Large intestine (tissue), 12 donors: ENCODE measurements at places on chromosomes 4 and X. TPM values are rescaled to one million over a fixed set of nuclear protein-coding genes. Genes with fewer than 3 reads are reported as not detected.
A peak's percentile ranks its signal among the peaks of the same experiment; 100 is the strongest.

DNA sequence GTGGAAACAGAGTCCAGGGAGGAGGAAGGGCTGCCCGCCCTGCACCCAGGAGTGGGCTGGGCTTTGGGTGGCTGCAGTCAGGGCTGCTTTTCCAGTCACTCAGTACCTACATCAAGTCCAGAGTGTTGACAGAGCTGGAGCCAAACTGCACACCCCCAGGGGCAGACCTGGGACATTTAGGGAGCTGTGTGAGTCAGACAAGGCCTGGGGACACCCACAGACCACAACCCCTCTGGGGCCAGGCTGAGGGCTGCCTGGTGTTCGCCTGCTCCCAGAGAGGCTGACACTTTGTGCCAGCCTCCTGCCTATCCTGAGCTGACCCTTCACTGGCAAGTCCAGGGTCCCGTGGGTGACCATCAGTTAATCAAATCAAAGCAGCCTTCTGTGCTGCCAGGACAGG is 240.0 kb downstream of the BCOR start:
- no peak overlapping the region for H3K4me3 ChIP-seq
- no peaks in the 10 kb centered on the region for H3K36me3 ChIP-seq
- no peak overlapping the region for H3K27ac ChIP-seq
- no peaks in the 10 kb centered on the region for H3K27me3 ChIP-seq
- no peaks in the 10 kb centered on the region for H3K4me1 ChIP-seq

Gene TMPRSS11F
- polyA plus RNA-seq: not detected

DNA sequence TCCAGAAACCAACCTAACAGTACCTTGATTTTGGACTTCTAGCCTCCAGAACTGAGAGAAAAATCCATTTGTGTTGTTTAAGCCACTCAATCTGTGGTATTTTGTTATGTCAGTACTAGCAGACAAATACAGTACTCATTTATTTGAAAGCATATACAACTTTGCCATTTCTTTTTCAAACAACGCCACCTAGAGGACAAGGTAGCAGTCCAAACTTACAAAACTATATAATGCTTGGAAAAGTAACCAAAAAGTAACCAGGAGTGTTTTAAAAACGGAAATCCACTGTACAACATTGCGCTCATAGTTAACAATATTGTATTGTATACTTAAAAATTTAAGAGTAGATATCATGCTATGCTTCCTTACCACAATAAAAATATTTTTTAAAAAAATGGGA is 37.0 kb upstream of the FGF13 start:
- no peak overlapping the region for H3K27ac ChIP-seq
- no peaks in the 10 kb centered on the region for H3K27me3 ChIP-seq
- no peaks in the 10 kb centered on the region for H3K36me3 ChIP-seq
- no peak overlapping the region for H3K4me3 ChIP-seq
- DNase-seq: no peak

DNA sequence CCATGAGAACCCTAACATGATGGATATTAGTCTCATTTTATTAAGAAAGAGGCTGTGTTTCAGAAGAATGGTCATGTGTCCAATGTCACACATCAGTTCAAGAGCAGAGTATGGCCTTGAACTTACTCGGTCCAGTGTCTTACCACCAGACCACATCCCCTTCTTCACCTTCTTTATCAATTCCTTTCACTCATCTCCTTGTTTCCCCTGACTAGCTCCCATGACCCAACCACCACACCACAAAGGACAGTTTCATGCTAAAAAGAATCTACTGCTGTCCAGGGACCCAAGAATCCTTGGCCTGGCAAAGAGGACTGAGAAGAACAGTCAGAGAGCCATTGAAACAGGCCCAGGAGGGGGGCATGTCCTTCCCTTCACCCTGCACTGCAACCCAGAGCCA is 33.6 kb upstream of the MSN start:
- H3K4me3 ChIP-seq: no peak overlapping the region
- H3K36me3 ChIP-seq: no peaks in the 10 kb centered on the region
- no peaks in the 10 kb centered on the region for H3K4me1 ChIP-seq
- no peak overlapping the region for H3K27ac ChIP-seq
- H3K27me3 ChIP-seq: no peaks in the 10 kb centered on the region

Gene USP17L10
- not detected for polyA plus RNA-seq

- no peak overlapping the region for H3K27ac ChIP-seq
- DNase-seq: peak; percentile 2
- no peaks in the 10 kb centered on the region for H3K4me1 ChIP-seq
These were observed 141.1 kb upstream of the WDFY3 start for GRCh38 chr4:85107553-85107952.

Gene SUPT20HL1
- 0.10 TPM for polyA plus RNA-seq

DNA sequence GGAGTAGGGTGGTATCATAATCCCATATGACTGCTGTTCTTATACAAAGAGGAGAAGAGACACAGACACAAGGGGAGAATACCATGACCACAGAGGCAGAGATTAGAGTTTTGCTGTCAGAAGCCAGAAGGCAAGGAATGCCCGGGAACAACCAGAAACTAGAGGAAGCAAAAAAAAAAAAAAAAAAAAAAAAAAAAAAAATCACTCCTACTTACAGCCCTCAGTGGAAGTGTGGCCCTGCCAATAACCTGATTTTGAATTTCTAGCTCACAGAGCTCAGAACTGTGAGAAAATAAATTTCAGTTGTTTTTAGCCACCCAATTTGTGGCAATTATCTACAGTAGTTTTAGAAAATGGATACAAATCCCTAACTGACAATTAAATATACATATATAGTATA is 30.4 kb upstream of the UBE2NL start:
- no peaks in the 10 kb centered on the region for H3K36me3 ChIP-seq
- no peak for DNase-seq
- no peaks in the 10 kb centered on the region for H3K4me1 ChIP-seq
- no peaks in the 10 kb centered on the region for H3K27me3 ChIP-seq

DNA sequence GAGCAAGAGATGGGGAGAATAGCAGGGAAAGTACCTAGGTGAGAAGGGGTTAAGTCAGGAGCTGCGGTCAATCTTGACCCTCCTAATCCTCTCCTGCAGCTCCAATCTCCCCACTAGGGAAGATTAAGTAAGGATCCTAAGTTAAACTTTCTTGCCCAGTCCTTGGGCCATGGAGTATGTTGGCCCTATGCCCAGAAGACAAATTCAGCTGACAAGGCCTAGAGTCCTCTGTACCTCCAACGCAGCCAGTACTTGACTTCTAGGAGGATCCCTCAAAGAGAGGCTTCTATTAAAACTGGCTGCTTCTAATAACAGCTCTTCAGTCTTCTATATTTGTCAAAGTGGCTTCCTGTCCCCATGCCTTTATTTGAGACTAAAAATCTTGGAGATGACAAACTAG is 1.4 kb downstream of the CLDN2 start:
- H3K4me1 ChIP-seq: peaks cover 8% of the 10 kb centered on the region
- no peaks in the 10 kb centered on the region for H3K27me3 ChIP-seq
- H3K4me3 ChIP-seq: no peak overlapping the region
- no peak for DNase-seq

DNA sequence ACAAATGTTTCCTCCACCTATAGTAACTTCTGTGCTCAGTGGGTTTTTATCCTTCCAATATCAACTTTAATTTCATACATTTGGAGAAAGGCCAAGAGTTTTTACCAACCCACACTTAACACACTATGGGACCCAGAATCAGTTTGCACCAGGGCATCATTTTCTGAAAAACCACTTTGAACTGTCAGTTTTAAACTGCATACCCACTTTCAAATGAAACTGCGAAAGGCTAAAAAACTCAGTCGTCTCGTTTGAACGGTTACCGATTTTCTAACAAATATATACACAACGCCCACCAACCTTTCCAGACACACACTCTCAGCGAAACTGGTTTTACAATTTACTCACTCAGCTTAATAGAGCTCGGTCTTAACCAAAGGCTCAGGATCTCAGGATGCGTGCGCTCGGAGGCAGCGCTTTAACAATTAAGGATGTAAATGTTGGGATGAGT is 376 bp downstream of the ABCG2 start:
- peak overlapping the region; percentile 51 for H3K4me3 ChIP-seq
- no peaks in the 10 kb centered on the region for H3K27me3 ChIP-seq
- DNase-seq: peak; percentile 31
- H3K4me1 ChIP-seq: peaks cover 2% of the 10 kb centered on the region
- H3K36me3 ChIP-seq: no peaks in the 10 kb centered on the region
- peak overlapping the region; percentile 29 for H3K27ac ChIP-seq

Gene ITGB1BP2
- polyA plus RNA-seq: 3.3 TPM

Gene LNX1
- 10.8 TPM for polyA plus RNA-seq

Gene PNPLA4
- 16.1 TPM for polyA plus RNA-seq

GRCh38 chrX:40866893-40867292 is 131.6 kb upstream of the MED14 start:
- no peak overlapping the region for H3K27ac ChIP-seq
- peaks cover 5% of the 10 kb centered on the region for H3K4me1 ChIP-seq
- no peaks in the 10 kb centered on the region for H3K36me3 ChIP-seq

Gene EPGN
- 0.12 TPM for polyA plus RNA-seq

Gene EGFL6
- polyA plus RNA-seq: 7.3 TPM

DNA sequence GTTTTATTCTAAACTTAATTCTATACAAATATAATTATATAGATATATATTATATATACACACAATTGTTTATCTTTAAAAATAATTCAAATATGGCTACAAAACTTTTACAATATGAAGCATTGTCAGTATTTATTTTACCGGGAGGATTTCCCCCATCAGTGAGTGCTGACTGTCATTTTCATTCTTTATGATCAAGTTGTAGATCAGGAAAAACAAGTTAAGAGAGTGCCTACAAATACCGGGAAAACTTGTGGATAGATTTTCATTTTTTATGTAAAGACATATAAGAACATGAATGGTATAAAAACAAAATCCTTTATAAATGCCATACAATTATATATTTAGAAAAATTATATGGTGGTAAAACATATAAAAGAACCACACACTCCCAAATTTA is 37.8 kb downstream of the CLCN3 start:
- H3K27ac ChIP-seq: peak overlapping the region; percentile 94
- peaks cover 12% of the 10 kb centered on the region for H3K4me1 ChIP-seq
- H3K4me3 ChIP-seq: no peak overlapping the region
- H3K36me3 ChIP-seq: no peaks in the 10 kb centered on the region
- no peak for DNase-seq

DNA sequence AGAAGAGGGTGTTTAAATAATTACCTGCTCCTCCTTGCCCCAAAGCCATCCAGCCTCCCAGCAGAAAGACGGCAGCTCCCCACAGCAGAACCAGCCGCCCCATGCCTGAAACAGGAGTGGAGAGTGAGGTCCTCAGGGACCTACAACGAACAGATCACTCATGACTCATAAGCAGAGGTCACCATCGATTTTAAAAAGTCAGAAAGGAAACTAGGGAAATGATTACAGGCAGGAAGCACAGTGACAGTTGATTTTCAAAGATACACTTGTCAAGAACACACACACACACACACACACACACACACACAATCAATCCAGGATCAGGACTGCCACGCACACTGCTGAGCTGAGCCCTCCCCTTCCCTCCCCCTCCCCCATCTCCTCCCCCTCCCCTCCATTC is at the start of gene CRLF2:
Gene CRLF2 (minus strand): TSS at position 118 of the 400 bp plus-strand sequence. CDS start 15 bp downstream, at position 103.
- H3K4me3 ChIP-seq: no peak within 1 kb of the TSS
- no peak within 1 kb of the TSS for H3K27ac ChIP-seq
- no peak for DNase-seq
- H3K36me3 ChIP-seq: no peaks in the 10 kb centered on the region

Gene FIP1L1
- 57.7 TPM for polyA plus RNA-seq

DNA sequence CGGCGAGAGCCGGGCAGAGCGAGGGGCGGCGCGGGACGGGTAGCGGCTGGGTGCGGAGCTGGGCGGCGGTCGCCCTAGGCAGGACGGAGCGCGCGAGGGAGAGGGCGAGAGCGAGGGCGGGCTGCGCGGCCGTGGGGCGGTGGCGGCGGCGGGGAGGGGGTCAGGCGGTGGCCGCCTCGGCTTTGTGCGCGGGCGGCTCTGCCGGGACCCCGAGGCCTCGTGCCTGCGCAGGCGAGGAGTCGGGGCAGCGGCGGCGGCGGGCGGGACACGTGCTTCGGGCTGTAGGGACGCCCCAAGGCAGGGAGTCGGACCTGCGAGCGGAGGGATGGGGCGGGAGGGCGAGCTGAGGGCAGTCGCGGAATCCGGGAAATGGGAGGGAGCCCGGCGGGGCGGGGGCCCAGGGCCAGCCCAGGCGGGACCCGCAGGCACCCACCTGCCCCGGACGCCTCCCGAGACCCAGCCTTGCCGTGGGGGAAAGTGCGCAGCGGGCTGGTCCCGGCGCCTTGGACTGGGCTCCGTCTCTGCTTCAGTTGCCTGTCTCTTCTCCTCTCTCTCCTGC is 465 bp downstream of the BMPR1B start:
- peaks cover 9% of the 10 kb centered on the region for H3K4me1 ChIP-seq
- peak; percentile 60 for DNase-seq
- no peak overlapping the region for H3K27ac ChIP-seq
- no peaks in the 10 kb centered on the region for H3K36me3 ChIP-seq
- H3K4me3 ChIP-seq: peak overlapping the region; percentile 14
- peaks cover 62% of the 10 kb centered on the region for H3K27me3 ChIP-seq

DNA sequence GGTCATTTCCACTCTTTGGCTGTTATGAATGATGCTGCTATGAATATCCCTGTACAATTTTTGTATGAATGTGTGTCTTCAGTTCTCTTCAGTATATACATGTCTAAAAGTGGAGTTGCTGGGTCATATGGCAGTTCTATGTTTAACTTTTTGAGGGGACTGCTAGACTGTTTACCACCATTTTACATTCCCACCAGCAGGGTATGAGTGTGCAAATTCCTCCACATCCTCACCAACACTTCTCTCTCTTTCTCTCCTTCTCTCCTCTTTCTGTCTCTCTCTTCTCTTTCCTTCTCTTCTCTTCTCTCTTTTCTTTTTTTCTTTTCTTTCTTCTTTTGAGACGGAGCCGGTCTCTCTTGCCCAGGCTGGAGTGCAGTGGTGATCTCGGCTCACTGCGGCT is 7.8 kb downstream of the WWC2 start:
- DNase-seq: no peak
- no peak overlapping the region for H3K4me3 ChIP-seq
- no peaks in the 10 kb centered on the region for H3K36me3 ChIP-seq
- peaks cover 3% of the 10 kb centered on the region for H3K4me1 ChIP-seq

Gene H2AZ1
- polyA plus RNA-seq: 241 TPM

GRCh38 chrX:40172401-40173142 is 74.8 kb upstream of the BCOR start:
- no peaks in the 10 kb centered on the region for H3K36me3 ChIP-seq
- H3K4me1 ChIP-seq: peaks cover 51% of the 10 kb centered on the region
- H3K27me3 ChIP-seq: no peaks in the 10 kb centered on the region
- peak overlapping the region; percentile 72 for H3K27ac ChIP-seq
- DNase-seq: no peak

GRCh38 chrX:119095936-119096335 is 23.1 kb downstream of the CT47C1 start:
- no peak overlapping the region for H3K27ac ChIP-seq
- no peaks in the 10 kb centered on the region for H3K36me3 ChIP-seq
- DNase-seq: no peak
- H3K4me3 ChIP-seq: no peak overlapping the region

Gene RAPGEF2
- 43.4 TPM for polyA plus RNA-seq

DNA sequence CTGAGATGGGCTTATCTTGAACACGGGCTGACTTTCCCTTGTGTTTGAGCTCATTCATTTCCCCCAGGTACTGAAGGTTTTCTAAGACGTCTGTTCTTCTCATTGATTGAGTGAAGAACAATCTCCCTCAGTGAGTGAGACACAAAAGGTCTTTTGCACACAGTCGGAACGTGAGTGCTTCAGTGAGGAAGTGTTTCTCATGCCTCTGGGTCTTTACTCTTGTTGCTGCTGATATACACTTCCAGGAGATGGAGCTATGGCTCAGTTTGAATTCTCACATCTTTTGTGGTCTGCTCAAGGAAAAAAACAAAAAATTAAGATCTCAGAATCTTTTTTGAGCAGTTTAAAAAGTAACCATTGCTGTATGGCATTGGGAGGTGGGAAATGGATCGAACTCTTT is 981.9 kb upstream of the TENM3 start:
- H3K4me3 ChIP-seq: no peak overlapping the region
- no peaks in the 10 kb centered on the region for H3K4me1 ChIP-seq

Gene BEX3
- 191 TPM for polyA plus RNA-seq

Gene GABRG1
- 0.03 TPM for polyA plus RNA-seq
